ENCODE measurements at places on chromosomes 12 and 14.

DNA sequence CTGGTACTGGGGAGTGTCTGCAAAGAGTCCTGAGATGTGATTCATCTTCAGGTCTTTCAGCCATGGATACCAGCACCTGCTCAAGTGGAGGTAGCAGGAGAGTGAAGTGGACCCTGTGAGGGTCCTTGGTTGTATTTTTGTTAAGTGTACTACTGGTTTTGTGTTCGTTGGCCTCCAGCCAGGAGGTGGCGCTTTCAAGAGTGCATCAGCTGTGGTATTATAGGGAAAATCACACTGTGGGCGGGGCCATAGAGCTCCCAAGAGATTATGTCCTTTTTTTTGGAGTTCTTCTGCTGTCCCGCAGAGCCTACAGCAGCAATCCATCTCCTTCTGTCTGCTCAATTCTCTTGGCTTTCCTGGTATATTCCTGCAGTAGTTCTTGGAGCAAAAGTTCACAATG, 66.8 kb downstream of the SPATA7 start:
- no peak for DNase-seq

GRCh38 chr14:104925214-104925854, 655 bp downstream of the PLD4 start:
- DNase-seq = peak; percentile 36

DNA sequence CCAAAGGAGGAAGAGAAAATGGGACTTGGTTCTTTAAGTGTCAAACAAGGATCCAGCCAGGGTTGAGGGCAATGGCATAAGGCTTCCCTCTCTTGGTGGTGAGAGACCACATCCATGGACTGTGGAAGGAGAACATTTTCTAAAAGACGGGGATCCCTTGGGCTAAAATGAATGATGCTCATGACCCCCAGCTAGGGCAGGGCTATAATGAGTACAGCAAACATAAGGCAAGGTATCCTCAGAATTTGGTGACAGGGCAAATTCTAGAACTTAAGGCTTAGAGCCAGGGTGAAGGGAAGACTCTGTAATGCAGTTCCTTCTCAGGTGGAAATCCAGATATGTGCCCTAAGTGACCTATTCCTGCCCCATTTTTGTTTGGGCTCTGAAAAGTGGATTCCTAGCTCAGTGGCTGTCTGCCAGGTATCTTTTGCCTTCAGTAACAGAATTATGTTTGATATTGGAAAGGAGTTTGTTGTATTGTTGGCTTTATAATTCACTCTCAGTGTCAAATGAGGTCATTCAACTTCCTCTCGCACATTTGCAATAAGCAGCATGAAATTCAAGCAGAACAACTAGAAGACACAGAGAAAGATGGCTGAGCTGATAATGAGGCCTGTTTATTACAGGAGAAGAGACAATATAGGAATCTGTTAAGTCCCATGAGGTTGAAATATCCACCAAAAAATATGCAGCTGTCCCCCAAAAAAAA, 76.8 kb downstream of the DAD1 start:
- no peak for DNase-seq

GRCh38 chr12:126083926-126084325, 1018.7 kb downstream of the AACS start:
- DNase-seq = no peak

- DNase-seq = peak; percentile 27
Observed at GRCh38 chr14:95040708-95041476, 116.4 kb downstream of the DICER1 start.

- DNase-seq = no peak
Observed at GRCh38 chr12:78931466-78931990, 67.0 kb downstream of the SYT1 start.

DNA sequence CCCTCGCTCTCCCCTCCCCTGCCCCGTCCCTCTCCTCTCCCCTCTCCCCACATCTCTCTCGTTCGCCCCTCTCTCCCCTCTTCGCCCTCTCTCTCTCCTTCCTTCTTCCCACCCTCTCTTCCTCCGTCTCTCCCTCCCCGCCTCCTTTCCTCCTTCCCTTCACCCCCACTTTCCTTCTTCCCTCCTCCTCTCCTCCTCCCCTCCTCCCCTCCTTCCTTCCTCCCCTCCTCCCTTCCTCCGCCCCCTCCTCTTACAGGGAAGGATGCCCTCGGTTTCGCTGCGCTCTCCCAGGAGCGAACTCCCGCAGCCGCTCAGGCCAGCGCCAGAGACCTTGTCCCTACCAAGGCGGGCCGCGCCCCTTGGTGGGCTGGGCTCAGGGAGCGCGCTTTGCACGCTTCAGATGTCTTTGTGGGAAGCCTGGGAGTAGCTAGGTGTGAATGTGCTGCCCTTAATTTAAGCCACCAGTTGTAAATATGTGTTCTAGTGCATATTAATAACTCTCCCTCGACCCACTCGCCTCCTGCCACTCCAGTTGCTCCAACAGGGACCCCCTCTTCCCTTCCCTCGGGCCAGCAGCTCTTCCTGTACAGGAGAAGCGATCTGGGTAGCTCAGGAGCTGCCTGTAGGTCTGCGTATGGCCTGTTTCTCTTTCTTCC, 13.3 kb upstream of the MAP3K9 start:
- DNase-seq = no peak

- no peak for DNase-seq
Observed at GRCh38 chr14:24053548-24054323, 1.9 kb downstream of the CARMIL3 start.

GRCh38 chr12:6952863-6953441, 1.8 kb downstream of the PTPN6 start:
- DNase-seq = no peak

DNA sequence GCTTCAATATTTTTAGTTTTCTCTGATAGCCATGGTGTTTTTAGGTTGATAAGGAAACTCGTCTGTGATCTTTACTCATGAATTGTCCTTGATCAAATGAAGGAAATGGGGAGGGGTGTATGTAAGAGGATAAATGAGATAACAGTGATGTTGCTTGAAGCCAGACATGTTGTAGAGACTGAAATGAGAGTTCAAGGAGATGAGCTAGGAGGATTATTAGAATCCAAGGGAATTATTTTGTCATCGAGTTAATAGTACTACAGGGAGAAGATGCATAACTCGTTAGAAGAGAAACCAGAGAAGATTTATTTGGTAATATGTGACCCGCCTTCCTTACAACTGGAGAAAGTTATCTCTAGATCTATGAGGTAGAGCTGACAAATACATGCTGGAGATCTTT, 371.3 kb upstream of the DDHD1 start:
- DNase-seq = no peak

DNA sequence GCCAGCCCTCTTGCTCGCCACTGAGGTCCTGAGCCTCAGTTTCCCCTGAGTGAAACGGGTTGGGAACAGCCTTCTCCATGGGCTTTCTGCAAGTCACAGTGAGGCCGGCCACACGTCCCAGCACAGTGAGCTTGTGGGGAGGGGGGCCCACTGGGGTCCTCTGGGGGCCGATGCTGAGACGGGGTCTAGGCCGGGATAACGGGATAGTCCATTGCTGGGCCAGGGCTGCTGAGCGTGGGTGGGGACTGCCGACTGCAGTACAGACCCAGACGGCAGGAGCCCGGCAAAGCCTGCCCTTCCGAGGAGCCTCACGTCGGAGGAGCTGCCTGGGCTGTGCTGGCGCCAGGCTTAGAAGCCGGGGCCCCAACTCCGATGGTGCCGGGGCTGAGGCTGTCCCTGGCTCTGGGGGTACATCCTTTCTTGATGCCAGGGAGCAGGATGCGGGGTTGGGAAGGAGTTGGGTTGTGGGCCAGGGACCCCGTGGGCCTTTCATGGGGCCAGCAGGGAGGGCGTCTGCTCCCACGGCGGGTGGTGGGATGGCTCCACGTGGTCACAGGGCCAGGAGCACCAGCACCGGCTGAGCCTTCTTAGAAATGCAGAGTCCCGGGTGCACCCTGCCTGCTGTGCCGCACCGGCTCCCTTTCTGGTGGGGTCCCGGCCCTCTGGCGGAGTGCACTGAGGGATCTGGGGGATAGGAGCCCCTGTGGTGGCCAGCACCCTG, 24.2 kb downstream of the NOC4L start:
- DNase-seq = no peak

DNA sequence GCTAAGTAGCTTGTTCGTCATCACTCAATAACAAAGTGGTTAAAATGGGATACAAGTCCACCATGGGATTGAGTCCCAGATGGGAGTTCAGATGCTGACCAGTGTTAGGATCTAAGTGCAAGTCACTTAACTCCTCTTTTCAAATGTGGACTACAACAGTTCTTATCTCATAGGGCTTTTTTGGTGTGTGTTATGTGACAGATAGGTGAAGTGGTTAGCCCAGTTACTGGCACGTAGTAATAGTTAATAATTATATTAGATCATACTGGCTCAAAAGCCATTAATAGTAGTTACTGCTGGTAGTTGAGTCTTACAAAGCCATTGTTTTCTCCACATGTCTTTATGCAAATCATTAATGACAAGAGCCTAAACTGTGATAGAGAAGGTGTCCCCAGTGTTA, 73.2 kb downstream of the RCOR1 start:
- DNase-seq = no peak

GRCh38 chr12:24034160-24034559, 84.7 kb upstream of the SOX5 start:
- no peak for DNase-seq

DNA sequence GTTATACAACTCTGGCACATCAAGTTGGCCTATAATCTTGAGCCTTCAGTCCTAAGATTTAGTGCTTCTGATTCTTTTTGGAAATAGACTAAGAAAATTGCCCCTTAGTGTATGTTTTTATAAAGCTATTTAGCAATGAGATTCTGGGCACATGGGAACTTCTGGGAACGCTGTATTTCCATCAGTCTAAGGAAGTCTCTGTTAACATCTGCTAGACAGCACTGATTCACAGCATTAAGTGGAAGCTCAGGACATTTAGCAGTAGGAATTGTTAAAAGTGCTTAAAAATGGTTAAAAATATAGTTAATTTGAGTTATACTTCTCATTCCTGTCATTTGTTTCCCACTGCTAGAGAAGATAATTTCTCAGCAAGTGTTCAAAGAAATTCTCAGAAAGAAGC, 579.1 kb downstream of the SLC16A7 start:
- DNase-seq = no peak

- DNase-seq = no peak
Observed at GRCh38 chr12:32761716-32762115, 6.0 kb upstream of the YARS2 start.

GRCh38 chr14:65495196-65495595, 82.7 kb downstream of the FUT8 start:
- DNase-seq = no peak

DNA sequence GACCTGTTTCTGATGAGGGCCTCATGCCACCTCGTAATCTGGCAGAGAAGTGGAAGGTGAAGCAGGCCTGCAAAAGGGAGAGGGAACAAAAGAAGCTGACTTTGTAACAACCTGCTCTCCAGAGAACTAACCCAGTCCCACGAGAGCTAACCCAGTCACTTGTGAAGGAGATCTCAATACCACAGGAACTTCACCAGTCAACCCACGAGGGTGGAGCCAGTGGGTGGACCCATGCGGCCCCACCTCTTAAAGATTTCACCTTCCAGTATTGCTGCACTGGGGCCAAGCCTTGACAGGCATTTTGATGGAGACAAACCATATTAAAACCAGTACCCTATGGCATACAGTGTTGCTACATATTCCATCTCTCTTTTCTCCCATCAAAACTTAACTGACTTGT, 55.1 kb downstream of the SERPINA10 start:
- DNase-seq = no peak

- no peak for DNase-seq
Observed at GRCh38 chr12:130620281-130620680, 95.8 kb downstream of the RIMBP2 start.

DNA sequence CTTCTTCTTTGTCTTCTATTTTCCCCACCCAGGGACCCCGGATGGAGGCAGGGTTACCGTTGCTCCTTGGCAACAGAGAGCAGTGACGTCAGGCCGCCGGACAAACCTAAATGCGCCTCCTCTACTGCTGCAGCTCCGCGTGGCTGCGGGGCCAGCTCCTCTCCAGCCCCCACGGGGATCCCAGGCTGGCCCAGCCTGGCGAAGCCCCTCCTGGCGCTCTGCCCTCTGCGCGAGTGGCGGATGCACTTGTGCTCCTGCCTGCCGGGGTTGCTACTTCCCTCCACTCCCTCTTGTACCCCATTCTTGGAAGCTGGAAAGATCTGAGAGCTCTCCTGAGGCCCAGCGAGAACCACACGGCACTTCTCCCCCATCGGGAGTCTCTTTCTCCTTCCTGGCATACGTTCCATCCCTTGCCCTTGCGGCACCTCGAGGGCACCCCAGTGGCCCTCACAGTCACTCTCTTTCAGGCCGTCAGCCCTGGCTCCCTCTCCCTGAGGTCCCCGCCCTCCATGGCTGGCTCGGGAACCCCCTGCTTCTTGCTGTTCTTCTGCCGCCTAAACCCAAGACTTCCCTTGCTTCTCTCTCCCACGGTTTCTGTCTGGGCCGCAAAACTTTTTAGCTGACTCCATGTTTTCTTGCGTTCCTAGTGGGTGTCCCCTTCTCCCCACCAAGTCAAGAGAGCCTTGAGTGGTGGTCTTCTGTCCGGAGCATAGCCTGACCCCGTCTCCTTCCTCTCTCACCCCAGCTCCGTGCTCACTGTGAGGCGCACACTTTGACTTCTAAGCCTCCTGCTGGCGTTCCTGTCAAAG, 121.7 kb downstream of the PAPOLA start:
- no peak for DNase-seq

DNA sequence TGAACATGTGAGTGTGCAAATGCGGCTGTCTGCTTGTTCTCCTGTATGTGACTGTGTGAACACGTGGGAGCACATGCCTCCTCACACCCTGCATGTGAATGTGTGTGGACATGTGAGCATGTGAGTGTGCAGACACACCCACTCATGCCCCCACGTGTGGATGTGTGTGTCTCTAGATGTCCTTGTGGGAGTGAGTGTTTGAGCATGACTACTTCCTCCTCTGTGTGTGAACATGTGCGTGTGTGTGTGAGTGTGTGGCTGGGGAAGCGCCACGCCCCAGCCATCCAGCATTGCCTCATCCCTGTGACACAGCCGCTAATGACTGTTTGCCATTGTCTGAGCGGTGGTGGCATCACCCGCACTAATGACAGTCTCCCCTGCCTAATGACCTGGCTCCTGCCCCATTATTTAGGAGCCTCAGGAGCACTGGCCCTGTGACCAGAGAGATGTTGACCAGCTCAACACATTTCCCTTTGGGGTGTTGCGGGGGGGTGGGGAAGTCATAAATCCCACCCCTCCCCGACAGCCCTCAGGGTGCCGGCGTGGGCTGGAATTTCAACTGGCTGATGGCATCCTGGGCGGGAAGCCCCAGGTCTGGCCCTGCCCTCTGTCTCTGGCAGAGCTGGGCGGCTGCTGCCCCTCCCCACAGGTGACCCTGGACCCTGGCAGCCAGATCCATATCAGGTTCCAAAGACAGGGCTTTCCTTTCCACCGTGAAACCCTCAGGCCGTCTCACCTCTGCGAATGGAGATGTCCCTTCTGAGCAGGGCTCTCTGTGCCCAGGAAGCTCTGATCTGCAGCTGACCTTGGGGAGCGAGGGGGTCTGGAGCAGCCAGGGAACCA, 11.5 kb upstream of the KRT80 start:
- no peak for DNase-seq

GRCh38 chr14:104786726-104787675, 8.5 kb downstream of the AKT1 start:
- no peak for DNase-seq

GRCh38 chr14:68396461-68396860, 396.4 kb downstream of the ZFP36L1 start:
- no peak for DNase-seq
